ENCODE measurements at places on chromosomes 12 and 14.

DNA sequence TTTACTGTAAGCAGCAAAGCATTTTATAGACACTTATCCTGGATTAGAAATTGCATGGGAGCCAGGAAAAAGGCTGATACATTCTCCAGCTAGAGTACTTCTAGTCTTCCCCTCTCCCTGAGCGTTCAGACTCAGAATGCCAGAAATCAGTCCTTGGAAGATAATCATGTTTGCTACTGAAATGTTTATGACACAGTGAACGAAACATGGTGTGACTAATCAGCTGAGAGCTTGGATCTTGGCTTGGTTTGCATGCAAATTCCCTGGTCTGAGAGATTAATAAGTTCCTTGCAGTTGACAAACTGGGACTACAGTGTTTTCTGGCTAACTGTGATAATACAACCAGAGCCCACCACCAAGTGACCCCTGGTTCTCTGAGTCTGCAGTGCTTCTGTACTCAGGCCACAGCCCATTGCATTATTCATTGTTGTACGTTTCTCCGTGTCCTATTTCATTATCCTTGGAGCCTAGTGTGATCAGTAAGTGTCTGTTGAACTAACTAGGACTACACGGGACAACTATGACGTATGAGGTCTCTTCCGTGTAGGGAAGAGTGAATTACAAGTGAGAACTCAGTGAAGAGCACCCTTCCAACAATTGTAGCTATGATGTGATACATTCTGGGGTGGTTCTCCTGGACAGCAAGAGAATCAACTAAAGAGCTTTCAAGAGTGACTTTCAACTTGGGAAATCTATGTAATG, 34.6 kb upstream of the EVL start:
- DNase-seq: no peak

- DNase-seq: no peak
These were observed 13.1 kb upstream of the SRSF5 start for GRCh38 chr14:69753860-69754259.

DNA sequence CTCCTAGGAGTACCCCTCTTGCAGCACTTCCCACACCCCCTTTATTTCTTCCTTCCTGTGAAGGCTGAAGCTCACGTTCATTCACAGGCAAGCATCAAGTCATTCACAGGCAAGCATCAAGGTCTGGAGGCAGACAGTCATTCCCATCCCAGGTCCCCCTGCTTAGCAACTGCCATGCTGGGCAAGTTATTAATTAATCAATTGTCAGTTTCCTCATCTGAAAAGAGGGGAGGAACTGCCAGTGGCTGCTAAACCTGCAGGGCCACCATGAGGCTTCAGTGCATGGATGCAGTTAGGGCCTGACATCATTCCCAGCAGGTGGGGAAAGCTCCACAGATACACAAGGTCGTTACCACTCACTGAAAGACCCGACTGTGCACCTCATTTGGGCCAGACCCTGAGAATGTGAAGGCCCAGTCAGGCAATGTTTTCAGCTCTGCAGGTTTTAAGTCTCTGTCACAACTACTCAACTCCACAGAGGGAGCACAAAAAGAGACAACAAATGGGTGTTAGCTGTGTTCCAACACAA, 85.0 kb upstream of the GPR68 start:
- DNase-seq: no peak

- DNase-seq: no peak
These were observed 107.9 kb upstream of the ESRRB start for GRCh38 chr14:76268047-76268431.

GRCh38 chr12:114384739-114385138, 21.2 kb downstream of the TBX5 start:
- no peak for DNase-seq

- DNase-seq: no peak
These were observed 947 bp downstream of the TMEM52B start for GRCh38 chr12:10179776-10180181.

- DNase-seq: peak; percentile 80
These were observed 3.3 kb upstream of the POP5 start for GRCh38 chr12:120584343-120585149.

- DNase-seq: no peak
These were observed 474 bp downstream of the TRPV4 start for GRCh38 chr12:109832541-109833306.

DNA sequence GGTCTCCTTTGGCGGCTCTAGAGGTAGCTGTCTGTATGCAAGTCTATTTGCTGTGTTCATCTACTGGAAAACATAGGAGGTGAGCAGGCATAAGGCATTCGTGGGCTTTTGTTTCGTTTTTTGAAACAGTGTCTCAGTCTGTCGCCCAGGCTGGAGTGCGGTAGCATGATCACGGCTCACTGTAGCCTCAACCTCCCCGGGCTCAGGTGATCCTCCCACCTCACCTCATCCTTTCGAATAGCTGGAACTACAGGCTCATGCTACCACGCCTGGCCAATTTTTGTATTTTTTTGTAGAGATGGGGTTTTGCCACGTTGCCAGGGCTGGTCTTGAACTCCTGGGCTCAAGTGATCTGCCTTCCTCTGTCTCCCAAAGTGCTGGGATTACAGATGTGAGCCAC, 27.5 kb downstream of the FLVCR2 start:
- DNase-seq: no peak

DNA sequence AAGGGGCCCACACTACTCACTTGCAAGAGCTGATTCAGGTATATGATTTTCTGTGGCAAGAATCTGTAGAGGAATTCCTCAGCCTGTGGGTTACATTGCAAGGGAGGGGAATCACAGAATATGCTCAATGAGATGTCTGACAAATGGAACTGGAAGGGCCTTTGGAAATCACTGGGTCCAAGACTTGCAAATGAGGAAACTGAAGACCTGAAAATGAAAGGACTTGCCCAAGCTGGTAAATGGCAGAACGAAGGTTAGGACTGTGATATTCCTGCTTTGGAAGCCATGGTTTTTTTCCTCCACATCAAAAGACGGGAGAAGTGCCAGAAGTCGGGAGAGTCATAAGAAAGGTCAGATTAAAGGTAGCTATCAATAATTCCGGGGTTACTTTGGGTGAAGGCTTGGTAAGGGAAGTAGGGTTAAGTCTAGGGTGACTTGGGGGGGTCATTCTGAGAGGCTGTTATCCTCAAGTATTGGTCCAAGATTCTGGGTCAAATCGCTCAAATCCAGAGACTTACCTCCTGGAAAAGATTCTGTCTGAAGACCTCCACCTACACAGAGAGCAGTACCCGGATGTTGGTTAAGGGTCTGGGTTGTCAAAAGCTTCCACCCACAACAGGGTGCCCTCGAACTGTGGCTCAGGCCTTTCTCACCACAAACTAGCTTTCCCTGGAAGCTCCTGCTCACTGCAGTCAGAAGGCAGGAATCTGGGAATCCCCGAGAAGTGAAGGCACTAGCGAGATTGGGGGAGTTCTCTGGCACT, 539 bp downstream of the PSME2 start:
- DNase-seq: no peak

DNA sequence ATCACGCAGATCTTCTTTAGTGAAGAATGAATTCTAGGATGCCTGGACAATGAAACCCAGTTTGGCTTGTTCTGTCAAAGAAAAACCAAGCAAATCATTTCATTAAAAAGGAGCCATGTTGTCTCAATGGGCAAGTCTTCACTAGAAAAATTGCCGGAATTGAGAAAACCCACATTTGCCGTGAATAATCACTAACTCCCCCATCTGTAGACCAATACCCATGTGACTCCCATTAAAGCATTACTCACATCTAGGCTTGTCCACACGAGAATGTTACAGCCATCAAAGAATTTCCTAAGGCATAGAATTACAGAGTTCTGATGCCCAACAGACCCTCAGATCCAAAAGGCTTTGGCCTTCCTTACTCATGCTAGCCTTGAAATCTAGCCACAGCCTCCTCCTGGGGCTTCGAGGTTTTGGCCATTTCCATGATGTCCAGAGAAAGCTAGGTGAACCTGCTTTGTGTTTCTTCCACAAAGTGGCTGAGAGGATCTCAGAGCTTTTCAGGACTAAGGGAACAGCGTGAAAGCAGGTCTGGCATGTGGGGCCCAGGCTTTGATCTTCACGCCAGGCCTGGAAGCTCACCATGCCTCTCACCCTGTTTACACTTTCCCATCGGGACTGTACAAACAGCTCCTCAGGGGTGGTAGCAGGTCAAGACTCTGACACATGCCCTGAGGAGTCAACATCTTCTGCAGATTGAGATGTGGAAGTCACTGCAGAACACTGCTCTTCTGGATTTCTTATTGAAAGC, 12.1 kb downstream of the SLC7A8 start:
- no peak for DNase-seq

GRCh38 chr12:131378861-131379665, 331.8 kb upstream of the SFSWAP start:
- DNase-seq: no peak

- peak; percentile 68 for DNase-seq
These were observed 72.2 kb downstream of the VCPKMT start for GRCh38 chr14:50044042-50044651.

DNA sequence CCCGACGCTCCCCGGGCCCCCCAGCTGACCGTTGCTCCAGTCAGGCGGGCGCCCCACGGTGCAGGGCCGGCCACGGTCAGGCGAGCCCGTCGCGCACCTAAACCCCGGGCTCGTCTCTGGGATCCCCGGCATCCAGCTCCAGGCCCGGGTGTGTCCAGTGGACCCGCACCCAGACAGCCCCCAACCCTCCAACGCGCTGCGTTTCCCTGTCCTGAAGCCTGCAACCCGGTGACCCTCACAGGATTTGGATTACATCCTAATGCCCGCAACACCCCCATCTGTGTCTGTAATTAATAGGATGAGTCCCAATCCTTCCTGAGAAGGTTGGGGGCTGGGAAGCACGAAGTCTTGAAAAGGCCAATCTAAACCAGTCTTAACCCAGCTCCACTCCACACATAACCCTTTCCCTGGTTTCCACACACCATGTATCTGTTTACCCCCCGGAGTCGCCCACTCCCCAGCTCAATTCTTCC, 10.4 kb downstream of the CPNE6 start:
- DNase-seq: no peak

GRCh38 chr12:67772267-67773169, 124.0 kb downstream of the DYRK2 start:
- no peak for DNase-seq

GRCh38 chr12:81295251-81295650, 217.4 kb downstream of the ACSS3 start:
- DNase-seq: no peak

DNA sequence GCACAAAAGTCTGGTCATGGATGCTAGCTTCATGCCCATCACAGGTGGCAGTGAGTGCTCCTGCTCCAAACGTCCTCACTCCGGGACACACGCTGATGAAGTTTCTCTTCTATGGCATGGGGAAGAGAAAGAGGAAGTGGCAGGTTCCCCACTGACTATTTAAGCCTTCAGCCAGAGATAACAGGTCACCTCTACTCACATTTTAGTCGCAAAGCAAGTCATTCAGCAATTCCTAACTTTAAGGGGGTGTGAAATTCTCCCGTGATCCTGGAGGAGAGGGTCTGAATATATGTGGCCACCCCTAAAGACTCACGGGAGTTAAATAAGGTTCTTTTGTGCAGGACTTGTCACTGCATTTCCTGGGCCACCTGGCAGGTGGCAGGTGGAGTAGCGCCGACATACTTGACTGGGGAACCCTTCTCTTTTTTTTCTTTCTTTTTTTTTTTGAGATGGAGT, 18.8 kb upstream of the RCOR1 start:
- no peak for DNase-seq

- no peak for DNase-seq
These were observed 274.7 kb downstream of the SLC6A15 start for GRCh38 chr12:84637926-84638325.

DNA sequence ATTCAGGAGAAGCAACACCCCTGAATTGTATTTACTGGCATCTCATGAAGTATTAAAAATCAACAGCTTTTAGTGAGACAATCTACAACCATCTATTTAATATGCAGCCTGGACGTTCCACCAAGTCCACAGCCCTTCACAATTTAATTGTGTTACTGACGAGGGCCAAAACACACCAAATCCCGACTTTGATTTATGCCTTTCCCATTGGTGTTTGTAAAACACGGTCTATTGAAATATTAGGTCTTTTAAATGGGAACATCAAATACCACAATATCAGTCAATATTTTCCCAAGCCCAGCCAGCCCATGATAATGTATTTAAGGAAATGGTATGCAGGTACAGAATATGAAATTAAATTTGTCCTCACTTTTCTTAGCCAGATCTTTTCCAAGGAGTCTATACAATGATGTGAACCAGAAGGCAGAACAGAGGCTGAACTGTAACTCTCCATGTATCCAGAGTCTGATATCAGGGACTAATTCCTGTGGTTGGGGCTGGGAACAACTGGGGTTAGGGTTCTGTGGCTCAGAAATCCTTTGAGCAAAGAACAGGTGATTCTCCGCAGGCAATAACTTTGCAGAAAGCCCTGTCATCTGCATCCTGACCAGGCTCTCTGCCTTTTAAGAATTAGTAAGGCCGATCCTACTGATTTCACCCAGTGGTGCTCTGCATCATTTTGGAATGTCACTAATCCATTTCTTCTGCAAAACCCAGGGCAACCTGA, 179.3 kb upstream of the GZMB start:
- DNase-seq: no peak

- DNase-seq: no peak
These were observed 95.2 kb upstream of the FOXG1 start for GRCh38 chr14:28671425-28671824.

GRCh38 chr12:52953181-52953841, 4.4 kb downstream of the KRT18 start:
- DNase-seq: no peak

DNA sequence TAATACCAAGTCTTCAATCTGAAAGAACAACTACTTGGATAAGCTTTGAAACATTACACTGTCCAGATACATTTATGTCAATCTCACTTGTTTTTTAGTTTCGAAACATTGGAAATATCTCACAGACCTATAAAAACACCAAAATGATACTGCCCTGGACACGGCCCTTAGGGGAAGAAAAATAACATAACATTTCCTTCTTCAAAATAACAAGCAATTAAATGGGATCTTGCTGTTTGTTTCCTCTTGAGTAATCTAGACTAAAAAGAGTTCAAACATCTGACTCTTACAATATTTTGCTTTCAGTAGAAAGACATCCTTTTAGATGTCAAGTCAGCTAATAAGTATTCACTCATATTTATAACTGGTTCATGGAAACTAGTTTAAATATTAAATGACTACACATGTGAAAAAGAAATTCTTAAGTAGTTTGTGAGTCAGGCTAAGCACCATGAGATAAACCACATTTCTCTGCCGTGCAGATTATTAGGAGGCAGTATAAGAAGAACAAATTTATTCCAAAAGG, 87.5 kb downstream of the EPS8 start:
- DNase-seq: no peak

GRCh38 chr14:94180655-94181271, 6.6 kb downstream of the PPP4R4 start:
- peak; percentile 58 for DNase-seq

- DNase-seq: peak; percentile 74
These were observed 512 bp downstream of the PDE1B start for GRCh38 chr12:54549774-54550451.

- no peak for DNase-seq
These were observed 3.0 kb downstream of the PACS2 start for GRCh38 chr14:105317546-105317945.
